NCI-H1417 treated with DMSO at 0.1 percent for 48 hours (cell line): ENCODE measurements at places on chromosomes 1 and 21.

DNA sequence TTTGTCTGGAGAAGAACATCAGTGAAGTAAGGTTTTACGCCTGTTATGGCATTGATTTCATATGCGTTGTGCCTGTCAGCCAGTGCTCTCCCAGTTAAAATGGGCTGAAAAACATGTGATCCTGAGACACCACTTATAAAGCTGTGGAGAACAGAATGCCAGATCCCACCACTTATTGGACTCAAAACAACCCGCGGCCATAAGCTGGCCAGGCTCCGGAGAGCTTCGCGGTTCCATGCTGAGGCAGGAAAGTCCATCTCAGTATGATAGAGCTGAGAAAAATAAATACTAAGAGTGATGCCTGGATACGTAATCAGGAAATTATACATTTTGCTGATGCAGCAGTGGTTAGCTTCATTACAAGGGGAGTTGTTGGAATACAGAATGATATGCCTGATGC, 5.1 kb downstream of the APOBEC4 start:
- no peak for DNase-seq

- DNase-seq, result no peak
Measured at GRCh38 chr1:40898431-40898901, 36.3 kb upstream of the CITED4 start.

DNA sequence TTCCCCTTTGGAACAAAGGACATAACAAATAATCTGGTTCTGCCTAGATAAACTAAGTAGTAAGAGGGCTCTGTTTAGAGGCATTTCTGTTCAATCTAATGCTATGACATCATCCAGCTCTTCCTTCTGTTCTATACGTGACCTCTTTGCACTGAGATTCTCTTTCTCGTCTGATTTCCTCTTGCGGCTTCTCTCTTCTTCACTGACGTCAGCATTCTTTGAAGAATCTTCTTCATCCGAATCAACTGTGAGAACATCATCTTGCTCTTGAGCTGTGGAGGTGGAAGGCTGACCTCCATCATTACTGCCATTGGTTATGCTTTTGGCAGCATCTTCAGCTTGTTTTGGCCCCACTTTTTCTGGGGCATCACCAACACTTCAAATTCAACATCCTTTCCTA, 130.4 kb downstream of the HS2ST1 start:
- no peak for DNase-seq

- DNase-seq, result no peak
Measured at GRCh38 chr1:28631713-28632112, 11.2 kb downstream of the TAF12 start.

- DNase-seq, result no peak
Measured at GRCh38 chr1:151255381-151255780, 847 bp downstream of the PSMD4 start.

DNA sequence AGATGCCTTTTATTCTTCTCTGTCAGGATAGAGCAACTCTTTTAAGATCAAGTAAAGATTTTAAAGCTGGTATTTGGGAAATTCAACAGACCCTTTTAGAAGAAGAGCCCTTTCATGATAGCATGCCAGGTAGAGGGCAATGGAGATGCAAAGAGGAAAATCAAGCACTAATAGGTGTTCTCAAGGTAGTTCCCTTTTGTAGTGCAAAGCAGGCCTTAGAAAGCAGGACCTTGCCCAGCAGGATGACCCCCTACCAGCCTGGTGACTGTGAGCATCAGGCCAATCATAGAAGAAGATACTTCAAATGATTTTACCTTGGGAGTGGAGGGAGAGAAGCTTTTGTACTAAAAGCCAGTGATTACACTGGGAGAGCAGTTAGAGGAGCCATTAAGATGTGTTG, 381.4 kb upstream of the ZRANB2 start:
- DNase-seq, result no peak
